ENCODE measurements at places on chromosomes 7 and 10. TPM values are rescaled to one million over a fixed set of nuclear protein-coding genes. Genes with fewer than 3 reads are reported as not detected.

The PON1 gene
- not detected for total RNA-seq

GRCh38 chr7:111429781-111430180 is 132.5 kb downstream of the IMMP2L start:
- DNase-seq: no peak

DNA sequence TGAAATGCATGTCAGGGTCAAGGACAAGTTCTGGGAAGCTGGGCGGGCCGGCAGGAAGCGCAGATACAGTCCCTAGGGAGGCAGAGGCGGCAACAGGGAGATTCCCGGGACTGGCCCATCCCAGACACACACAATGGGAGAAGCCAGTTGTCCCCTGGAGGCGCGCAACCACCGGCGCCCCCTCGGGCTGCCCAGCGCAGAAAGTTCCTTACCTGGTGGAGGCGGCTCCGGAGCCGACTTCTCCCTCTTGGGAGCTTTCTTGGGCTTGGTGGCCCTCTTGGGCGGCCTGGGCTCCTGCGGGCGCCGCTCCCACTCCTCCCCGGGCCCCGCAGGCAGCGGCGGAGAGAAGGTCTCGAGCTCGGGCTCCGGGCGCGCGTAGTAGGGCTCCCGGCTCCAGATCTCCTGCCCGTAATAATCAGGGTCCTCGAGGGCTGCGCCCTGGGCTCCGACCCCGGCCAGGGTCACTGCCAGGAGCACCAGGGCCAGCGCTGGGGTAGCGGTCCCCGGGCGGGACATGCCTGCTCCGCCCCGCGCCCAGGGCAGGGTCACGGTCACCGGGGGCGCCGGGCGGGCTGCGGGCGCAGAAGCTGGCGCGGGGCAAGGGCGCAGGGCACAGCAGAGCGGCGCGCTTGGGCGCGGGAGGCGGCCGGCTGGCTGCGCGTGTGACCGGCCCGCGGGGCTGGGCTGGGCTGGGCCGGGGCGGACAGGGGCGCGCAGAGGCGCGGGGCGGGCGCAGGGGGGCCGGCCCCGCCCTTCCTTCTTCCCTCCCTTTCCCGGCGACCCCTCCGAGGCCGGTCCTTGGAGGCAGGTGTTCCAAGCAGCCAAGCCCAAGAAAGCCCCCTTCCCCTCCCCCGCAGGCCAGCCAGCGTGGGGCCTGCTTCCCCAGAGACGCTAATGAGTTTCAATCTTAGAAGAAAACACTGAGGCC is at the start of gene CPXM2:
TSS of gene CPXM2 (minus strand) at position 664 of the 928 bp plus-strand sequence. CDS start at position 516, 148 bp downstream.
- no peak for DNase-seq

DNA sequence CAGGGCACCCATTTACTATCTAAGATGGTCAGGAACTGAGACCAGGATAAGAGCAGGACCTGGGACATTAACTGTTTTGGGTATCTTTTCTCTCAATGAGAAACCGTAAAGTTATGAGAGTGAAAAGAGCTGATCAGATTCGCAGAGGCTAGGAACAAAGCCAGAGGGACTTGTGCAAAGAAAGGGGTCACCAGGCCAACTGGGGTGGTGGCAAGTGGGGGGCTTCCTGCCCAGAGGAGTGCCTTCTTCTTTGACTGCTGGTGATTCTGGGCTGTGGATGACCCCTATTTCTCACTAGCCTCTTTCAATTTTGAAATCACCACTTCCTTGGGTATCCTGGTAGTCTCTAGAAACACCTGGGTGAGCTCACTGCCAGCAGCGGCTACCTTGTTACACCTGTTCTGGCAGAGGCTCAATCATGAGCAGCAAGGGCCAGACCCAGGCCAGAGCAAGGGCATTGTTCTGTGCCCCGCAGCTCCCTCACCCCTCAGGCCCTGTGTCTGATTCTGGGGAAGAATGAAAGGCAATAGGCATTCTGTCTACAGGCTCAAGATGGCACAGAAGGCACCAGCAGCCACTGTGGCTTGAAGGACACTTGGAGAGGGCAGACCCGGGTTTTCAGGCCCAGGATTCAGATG is 999 bp downstream of the SFTPD start:
- DNase-seq: no peak

DNA sequence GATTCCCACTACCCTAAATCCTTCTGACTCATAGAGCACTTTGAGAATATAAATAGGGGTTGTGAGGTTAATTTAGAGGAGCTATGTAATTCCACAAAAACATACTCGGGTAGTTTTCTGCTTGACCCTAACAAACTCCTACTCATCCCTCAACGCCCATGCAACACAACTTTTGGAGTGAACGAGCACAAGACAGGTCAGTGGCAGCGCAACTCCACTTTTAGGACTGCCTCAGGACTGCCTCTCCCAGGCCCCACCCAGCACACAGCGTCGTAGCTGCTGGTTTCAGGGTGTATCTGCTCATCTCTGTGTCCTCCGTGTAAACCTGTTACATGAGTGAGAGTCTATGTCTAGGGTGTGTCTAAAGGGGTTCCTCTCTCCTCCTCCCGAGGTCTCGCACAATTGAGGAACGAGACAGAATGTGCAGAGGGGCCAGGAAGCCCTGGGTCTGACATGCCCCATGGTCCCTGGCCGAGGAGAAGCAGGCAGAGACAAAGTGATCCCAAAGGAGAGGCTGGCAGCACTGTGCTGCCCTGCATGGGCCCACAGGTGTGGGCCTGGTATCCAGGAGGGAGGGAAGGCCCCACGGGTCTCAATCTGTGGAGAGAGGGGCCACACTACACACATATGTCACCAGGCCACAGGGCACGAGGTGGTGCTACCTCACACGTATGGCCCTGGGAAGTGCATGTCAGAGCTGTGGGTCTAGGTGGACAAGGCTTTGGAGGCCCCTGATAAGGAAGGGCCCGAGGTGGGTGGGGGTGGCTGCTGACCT is 45.5 kb downstream of the CAMK2B start:
- no peak for DNase-seq

Data from cardiac muscle cell (in vitro differentiated cells and primary cell).